ENCODE measurements at places on chromosomes 5 and 9. TPM values are rescaled to one million over a fixed set of nuclear protein-coding genes. Genes with fewer than 3 reads are reported as not detected.

The SPATA6L gene
- 0.99 TPM for total RNA-seq

The LCN15 gene
- total RNA-seq = not detected

The DCAF12 gene
- 37.6 TPM for total RNA-seq

The IL13 gene
- total RNA-seq = not detected

The FOXD4L6 gene
- not detected for total RNA-seq

The RELL2 gene
- total RNA-seq = 3.9 TPM

The PIP5K1B gene
- 1.3 TPM for total RNA-seq

The MAPKAP1 gene
- total RNA-seq = 56.6 TPM
